ENCODE measurements at places on chromosomes 12 and 14. TPM values are rescaled to one million over a fixed set of nuclear protein-coding genes. Genes with fewer than 3 reads are reported as not detected.

MIP gene
- not detected for total RNA-seq

ZNF84 gene
- total RNA-seq: 26.7 TPM

CMAS gene
- total RNA-seq: 25.0 TPM

KRT3 gene
- total RNA-seq: not detected

ACIN1 gene
- total RNA-seq: 91.8 TPM

DHRS2 gene
- total RNA-seq: 1.1 TPM

CELA1 gene
- not detected for total RNA-seq

TROAP gene
- 11.3 TPM for total RNA-seq

CREBL2 gene
- 44.6 TPM for total RNA-seq

BEST3 gene
- not detected for total RNA-seq

SRGAP1 gene
- 11.9 TPM for total RNA-seq
